Spleen (tissue), 13 donors: ENCODE measurements at places on chromosomes 6 and 20. TPM values are rescaled to one million over a fixed set of nuclear protein-coding genes. Genes with fewer than 3 reads are reported as not detected.

DNA sequence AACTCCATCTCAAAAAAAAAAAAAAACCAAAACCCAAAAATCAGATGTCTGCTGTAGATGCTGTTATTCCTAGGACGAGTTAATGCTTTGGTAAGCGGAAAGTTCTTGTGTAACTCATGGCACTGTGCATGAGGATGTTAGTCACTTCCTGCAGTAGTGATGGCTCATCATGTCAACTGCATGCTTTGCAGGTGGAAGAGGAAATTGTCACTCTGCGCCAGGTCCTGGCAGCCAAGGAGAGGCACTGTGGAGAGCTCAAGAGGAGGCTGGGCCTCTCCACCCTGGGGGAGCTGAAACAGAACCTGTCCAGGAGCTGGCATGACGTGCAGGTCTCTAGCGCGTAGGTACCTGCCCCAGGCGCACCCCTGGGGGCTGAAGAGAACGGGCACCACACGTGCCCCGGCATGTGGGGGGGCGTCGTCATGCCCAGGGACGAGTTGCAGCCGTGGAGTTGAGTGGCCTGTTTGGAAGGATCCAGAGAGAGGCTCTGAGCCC, 8.5 kb downstream of the TPD52L2 start:
- H3K4me3 ChIP-seq, result no peak overlapping the region
- peaks cover 85% of the 10 kb centered on the region for H3K36me3 ChIP-seq
- H3K27me3 ChIP-seq, result no peaks in the 10 kb centered on the region
- DNase-seq, result peak; percentile 89

- H3K27ac ChIP-seq, result no peak overlapping the region
- no peak overlapping the region for H3K4me3 ChIP-seq
- DNase-seq, result no peak
- H3K27me3 ChIP-seq, result no peaks in the 10 kb centered on the region
- H3K4me1 ChIP-seq, result no peaks in the 10 kb centered on the region
These were observed 25.3 kb upstream of the KIAA1586 start for GRCh38 chr6:57021086-57021720.

GRCh38 chr20:4027590-4028265, 12.4 kb upstream of the RNF24 start:
- no peak for DNase-seq
- no peaks in the 10 kb centered on the region for H3K36me3 ChIP-seq
- H3K4me1 ChIP-seq, result no peaks in the 10 kb centered on the region
- H3K27me3 ChIP-seq, result no peaks in the 10 kb centered on the region
- no peak overlapping the region for H3K27ac ChIP-seq

GRCh38 chr6:54846243-54846856, at the start of gene FAM83B:
Gene FAM83B, plus strand, starts transcription at chr6:54846771. Its CDS starts 23,476 bp downstream, at chr6:54870247.
- DNase-seq, result no peak
- no peak within 1 kb of the TSS for H3K27ac ChIP-seq
- H3K4me3 ChIP-seq, result peak within 1 kb of the TSS; percentile 4
- peaks cover 5% of the 10 kb centered on the region for H3K27me3 ChIP-seq
- H3K4me1 ChIP-seq, result no peaks in the 10 kb centered on the region

GRCh38 chr6:16139556-16139955, 10.7 kb downstream of the MYLIP start:
- no peak overlapping the region for H3K27ac ChIP-seq
- DNase-seq, result no peak
- H3K4me1 ChIP-seq, result peaks cover 61% of the 10 kb centered on the region
- H3K27me3 ChIP-seq, result no peaks in the 10 kb centered on the region

DNA sequence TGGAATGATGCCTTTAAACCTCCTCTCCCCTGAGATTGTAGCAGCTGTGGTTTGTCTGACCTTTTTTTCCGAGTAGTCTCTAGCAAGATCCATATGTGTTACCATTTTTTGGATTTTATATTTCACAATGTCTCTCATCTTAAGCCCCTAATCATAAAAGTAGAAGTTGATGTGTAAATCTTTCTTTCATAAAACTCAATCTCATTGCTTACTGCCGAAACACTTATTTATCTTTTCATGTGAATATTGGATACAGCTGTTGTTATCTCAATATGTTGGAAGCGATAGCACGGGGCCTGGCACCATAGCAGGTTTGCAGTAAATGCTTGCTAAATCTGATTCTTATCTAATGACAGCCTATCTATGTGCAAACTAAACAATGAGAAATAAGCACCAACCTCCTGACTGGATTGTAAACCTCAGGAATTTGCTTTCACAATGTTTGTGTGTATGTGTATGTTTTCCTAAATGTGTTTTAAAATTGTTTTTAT, 14.2 kb downstream of the SMPDL3A start:
- H3K4me1 ChIP-seq, result no peaks in the 10 kb centered on the region
- H3K27ac ChIP-seq, result no peak overlapping the region
- H3K36me3 ChIP-seq, result no peaks in the 10 kb centered on the region
- DNase-seq, result no peak
- H3K4me3 ChIP-seq, result no peak overlapping the region

GRCh38 chr6:91279740-91280493, 693.0 kb upstream of the MAP3K7 start:
- DNase-seq, result no peak
- no peak overlapping the region for H3K27ac ChIP-seq
- H3K4me3 ChIP-seq, result no peak overlapping the region
- no peaks in the 10 kb centered on the region for H3K36me3 ChIP-seq
- no peaks in the 10 kb centered on the region for H3K27me3 ChIP-seq

GRCh38 chr6:73516514-73517489, 4.0 kb downstream of the EEF1A1 start:
- no peak for DNase-seq
- H3K4me3 ChIP-seq, result peak overlapping the region; percentile 28
- H3K27ac ChIP-seq, result peak overlapping the region; percentile 69
- peaks cover 34% of the 10 kb centered on the region for H3K4me1 ChIP-seq
- peaks cover 38% of the 10 kb centered on the region for H3K36me3 ChIP-seq
- no peaks in the 10 kb centered on the region for H3K27me3 ChIP-seq

GRCh38 chr20:35618263-35619131, 2.9 kb downstream of the SPAG4 start:
- H3K27me3 ChIP-seq, result no peaks in the 10 kb centered on the region
- peak overlapping the region; percentile 62 for H3K4me3 ChIP-seq
- DNase-seq, result peak; percentile 84
- H3K36me3 ChIP-seq, result no peaks in the 10 kb centered on the region
- peak overlapping the region; percentile 21 for H3K27ac ChIP-seq

GRCh38 chr20:48142516-48142773, 357.2 kb upstream of the SULF2 start:
- no peak overlapping the region for H3K4me3 ChIP-seq
- DNase-seq, result no peak
- H3K27me3 ChIP-seq, result peaks cover 6% of the 10 kb centered on the region
- H3K4me1 ChIP-seq, result no peaks in the 10 kb centered on the region
- no peak overlapping the region for H3K27ac ChIP-seq

- H3K4me3 ChIP-seq, result no peak overlapping the region
- no peaks in the 10 kb centered on the region for H3K27me3 ChIP-seq
- no peaks in the 10 kb centered on the region for H3K36me3 ChIP-seq
- no peak overlapping the region for H3K27ac ChIP-seq
- DNase-seq, result no peak
These were observed 36.2 kb upstream of the CDYL start for GRCh38 chr6:4740032-4740431.

- no peak for DNase-seq
- no peak overlapping the region for H3K4me3 ChIP-seq
- peaks cover 5% of the 10 kb centered on the region for H3K4me1 ChIP-seq
- H3K36me3 ChIP-seq, result no peaks in the 10 kb centered on the region
These were observed 141.3 kb upstream of the MYLIP start for GRCh38 chr6:15987569-15987968.

DNA sequence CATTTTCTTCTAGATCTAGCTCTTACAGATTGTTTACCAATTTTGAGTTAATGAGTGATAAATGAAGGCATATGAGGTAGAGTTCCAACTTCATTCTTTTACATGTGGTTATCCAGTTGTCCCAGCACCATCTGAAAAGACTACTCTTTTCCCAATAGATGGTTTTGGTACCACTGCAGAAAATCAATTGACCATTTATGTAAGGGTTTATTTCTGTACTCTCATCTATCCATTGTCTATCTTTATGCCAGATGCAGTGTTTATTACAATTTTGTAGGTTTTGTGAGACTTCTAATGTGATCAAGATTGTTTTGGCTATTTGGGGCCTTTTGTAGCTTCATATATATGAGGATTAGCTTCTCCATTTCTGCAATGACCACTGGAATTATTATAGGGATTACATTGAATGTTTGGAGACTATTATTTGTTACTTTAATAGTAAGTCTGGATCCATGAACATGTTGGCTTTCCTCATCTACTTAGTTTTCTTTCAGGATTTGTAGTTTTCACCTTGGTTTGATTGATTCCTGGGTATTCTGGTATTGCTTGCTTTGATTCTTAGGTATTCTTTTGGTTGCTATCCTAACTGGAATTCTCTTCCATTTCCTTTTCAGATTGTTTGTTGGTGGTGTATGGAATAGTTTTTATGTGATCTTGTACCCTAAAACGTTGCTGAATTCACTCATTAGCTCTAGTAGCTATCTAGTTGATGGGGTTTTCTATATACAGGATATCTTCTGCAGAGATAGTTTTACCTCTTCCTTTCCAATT, 10.4 kb downstream of the SNRPB start:
- no peak overlapping the region for H3K27ac ChIP-seq
- H3K36me3 ChIP-seq, result peaks cover 79% of the 10 kb centered on the region
- no peaks in the 10 kb centered on the region for H3K4me1 ChIP-seq

Gene CDH4
- polyA plus RNA-seq, result 0.30 TPM

Gene DUSP15
- polyA plus RNA-seq, result 3.0 TPM

Gene SLC26A8
- 0.28 TPM for polyA plus RNA-seq

Gene SULF2
- polyA plus RNA-seq, result 24.6 TPM

Gene LST1
- 128 TPM for polyA plus RNA-seq

Gene GINS1
- polyA plus RNA-seq, result 0.85 TPM

Gene HMGA1
- 109 TPM for polyA plus RNA-seq

Gene C6orf52
- 0.42 TPM for polyA plus RNA-seq

Gene ZC2HC1B
- 0.17 TPM for polyA plus RNA-seq
